ENCODE measurements at places on chromosomes 11 and 22.

DNA sequence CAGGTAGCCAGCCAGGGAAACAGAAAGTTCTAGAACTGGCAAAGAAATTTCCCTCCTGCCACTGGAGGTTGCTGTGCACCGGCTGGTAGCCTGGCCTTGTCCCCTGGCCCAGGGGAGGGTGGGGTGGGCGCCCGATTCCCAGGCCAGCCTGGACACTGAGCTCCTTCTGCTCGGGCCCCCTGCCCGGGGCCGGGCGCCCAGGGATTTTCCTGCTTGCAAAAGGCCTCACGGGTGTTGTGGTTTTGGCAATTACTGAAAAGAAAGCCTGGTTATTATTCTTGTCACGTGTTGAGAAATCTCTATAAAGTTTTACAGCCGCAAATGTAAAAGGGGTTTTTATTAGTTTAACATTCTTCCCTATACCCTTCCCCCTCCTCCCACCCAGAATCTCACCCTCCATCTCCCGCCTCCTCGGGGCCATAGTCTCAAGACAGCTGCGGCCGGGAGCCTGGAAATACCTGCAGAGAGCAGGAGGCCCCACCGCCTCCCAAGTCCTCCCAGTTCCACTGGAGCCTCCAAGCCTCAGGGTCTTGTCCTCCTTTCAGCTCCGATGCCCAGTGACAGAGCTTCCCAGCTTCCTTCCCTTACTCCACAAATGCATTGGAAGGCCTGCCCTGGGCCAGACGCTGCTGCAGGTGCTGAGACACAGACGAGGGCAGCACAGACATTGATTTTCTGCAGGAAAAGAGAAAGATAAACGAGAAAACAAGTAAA lies 1515.6 kb downstream of the TBC1D22A start:
- no peak for DNase-seq

GRCh38 chr11:12769834-12770345 lies 95.7 kb downstream of the TEAD1 start:
- no peak for DNase-seq

DNA sequence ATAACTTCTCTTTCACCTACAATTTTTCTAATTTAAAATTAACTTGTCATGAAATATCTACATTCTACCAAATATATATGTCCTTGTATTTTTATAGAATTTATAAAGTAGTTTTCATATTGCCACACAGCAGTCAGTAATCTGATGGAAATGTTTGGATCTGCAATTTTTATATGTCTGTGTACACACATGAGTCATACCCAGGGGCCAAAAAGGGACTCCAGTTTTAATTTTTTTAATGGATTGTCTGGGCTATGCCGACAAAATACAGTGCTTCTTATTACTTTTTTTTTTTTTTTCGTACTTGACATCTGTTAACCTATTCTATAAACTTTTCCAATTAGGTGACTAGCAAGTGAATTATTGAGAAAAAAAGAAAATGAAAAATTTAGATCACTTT lies 6.3 kb downstream of the GUCY1A2 start:
- no peak for DNase-seq

DNA sequence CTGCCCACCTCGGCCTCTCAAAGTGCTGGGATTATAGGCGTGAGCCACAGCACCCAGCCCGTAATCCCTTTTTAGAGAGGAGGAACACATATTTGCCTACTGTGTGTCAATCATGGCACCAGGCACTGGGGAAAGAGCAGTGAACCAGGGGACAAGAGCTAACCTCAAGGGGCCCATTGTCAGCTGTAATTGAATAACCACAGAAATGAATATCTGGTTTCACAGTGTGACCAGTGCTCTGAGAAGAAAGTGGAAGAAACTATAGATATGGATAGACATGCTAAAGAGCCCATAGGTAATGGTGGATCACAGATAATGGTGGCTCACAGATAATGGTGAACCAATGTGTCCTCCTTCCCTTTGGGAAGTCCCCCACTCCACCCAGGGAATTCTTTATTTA lies 8.6 kb upstream of the KCTD14 start:
- no peak for DNase-seq

DNA sequence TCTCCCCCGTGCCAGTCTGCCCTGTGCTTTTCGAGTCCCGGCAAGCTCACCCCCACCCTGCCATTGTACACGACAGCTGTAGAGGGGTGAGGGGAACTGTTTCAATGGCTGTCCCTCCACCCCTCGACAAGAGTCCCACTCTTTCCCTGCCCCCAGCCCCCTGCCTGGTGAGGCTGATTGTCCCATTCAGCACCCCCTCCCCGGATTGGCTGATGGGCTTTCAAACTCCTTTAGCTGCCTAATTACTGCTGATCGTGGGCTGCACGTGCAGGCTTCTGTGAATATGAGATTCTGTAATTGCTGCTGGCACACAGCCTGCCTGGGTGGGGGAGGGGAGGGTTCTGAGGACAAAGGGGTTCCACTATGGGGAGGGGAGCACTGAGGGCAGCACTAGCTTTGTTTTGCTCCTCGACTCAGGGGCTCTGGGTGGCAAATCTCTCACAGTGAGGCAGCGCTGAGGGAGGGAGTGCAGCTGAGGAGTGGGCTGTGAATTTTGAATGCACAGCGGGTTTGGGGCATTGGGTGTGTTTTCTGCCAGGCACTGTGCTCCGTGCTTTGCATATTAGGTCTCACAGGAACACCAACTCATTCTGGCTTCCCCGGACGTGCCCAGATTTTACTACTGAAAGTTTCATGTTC lies 42.6 kb upstream of the ACCSL start:
- no peak for DNase-seq

GRCh38 chr11:65714433-65714832 lies 2.4 kb downstream of the KAT5 start:
- DNase-seq = no peak

DNA sequence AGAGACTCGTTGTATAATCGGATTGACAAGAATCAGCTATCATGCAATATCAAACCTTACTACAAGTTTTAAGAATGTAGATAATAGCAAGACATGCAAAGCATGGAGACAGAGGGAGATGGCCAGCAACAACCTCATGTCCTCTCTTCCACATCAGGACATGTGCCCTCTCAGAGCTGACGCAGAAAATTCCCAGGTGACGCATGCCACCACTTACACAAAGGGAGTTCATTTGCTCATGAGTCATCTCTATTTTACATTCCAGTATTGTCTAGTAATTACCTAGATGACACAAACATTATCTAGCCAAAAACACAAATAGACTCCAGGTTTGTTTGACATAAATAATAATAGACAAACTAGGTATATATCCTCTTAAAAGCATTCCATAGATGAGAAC lies 38.1 kb upstream of the OPCML start:
- DNase-seq = no peak

GRCh38 chr11:69280994-69281393 lies 13.0 kb upstream of the MYEOV start:
- DNase-seq = no peak

DNA sequence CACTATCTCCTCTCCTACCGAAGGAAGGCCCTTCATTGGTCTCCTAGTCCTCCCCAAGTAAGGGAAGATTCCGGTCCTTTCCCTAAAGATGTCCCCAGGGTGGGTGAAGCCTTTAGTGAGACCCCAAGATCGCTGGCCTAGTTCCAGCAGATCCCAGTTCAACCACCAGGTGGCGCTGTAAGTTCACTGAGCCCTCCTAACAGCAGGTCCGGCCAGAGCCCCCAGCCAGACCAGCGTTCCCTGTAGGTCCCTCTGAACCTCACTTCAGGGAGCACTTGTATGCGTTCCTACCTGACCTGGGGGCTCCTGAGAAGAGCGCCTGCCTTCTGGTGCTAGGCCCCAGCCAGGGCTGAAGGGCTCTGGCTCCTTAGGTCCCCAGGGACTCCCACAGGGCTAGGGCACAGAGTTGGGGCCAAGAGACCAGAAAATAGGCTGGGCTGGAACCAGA lies 38.1 kb downstream of the LMO1 start:
- DNase-seq = no peak

- no peak for DNase-seq
Measured at GRCh38 chr11:128660947-128661346, 32.9 kb upstream of the FLI1 start.

GRCh38 chr11:86418106-86418505 lies 43.4 kb downstream of the CCDC81 start:
- no peak for DNase-seq

- DNase-seq = no peak
Measured at GRCh38 chr11:22037505-22037904, 155.4 kb upstream of the ANO5 start.

GRCh38 chr11:119478711-119479285 lies 55.8 kb upstream of the THY1 start:
- DNase-seq = no peak

DNA sequence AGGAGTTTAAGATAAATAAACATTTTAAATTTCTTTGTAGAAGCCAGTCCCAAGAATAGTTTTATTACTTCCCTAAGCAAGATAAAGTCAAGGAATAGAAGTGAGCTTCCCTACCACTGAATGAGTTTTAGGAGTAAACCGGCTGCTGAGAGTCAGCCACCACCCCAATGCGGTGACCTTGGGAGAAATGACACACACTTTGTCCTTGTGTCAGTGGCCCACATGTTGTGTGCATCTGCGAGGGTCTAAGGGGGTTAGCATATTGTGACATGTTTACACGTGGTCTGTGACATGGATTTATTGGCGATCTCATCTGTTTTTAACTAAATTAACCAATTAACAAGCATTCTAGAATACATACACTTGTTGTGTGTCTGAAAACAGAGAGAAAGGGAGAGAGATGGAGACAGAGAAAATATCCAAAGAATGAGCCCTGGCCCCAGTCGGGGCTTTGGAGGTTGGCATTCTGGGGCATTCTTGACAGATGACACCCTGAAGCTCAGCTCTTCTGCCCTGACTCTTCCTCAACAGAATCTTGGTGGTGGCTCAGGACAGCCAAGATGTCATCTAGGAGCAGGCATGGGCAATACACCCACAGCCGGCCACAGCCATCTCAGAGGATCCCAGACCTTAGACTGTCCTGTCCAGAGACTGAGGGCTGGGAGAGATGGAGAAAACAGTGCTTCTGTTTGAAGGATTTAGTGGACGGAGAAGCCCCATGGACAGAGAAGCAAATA lies 29.7 kb upstream of the TMPRSS4 start:
- no peak for DNase-seq

DNA sequence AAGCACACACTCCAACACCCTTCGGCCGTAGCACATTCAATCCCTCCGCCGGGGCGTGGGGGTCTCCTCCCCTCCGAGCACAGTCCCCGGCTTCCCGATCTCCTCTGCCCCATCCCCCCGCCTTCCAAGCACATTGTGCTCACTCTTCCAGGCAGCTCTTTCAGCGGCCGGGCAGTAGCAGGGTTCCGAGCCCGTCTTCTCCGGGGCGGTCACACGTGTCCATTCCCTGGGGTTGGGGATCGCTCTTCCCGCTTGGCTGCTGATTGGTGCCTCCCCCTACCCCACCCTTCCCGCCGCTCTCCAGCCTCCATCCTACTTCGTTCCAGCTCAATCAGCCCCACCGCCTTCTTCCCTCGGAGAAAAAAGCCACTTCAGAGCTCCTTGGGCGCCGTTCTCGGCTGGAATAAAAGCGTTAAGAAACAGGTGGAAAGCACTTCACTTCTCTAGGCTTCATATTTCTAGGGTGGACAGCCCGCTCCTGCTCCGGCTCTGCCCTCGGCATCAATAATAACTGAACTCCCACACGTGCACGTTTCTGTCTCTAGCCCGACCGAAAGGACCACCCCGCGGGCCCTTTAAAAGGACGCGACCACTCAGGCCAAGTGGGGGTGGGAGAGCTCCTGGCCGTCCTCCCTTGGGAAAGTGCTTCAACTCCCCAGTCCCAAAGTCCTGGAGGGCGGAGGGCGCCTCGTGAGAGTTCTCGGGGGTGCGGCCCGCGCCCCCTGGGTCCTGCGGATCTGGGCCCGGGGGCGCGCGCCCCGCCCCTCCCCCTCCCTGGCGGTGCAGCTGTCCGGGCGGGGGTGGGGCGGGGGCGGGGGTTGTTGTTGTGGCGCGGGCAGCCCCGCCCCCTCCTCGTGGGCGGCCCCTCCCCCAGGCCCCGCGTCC lies 464 bp upstream of the CECR2 start:
- DNase-seq = no peak

GRCh38 chr22:36753120-36753802 lies 22.7 kb downstream of the IFT27 start:
- no peak for DNase-seq

- DNase-seq = no peak
Measured at GRCh38 chr22:38424525-38425080, 30.4 kb downstream of the KCNJ4 start.

All from activated CD4-positive, CD25-positive, alpha-beta regulatory T cell (primary cell).